Stimulated activated CD4-positive, alpha-beta T cell treated with anti-CD3 and anti-CD28 coated beads, TNF-alpha, amount 100 ng/mL, for 48 hours (primary cell): ENCODE measurements at places on chromosomes 6 and 20.

GRCh38 chr6:138533667-138534066, 34.4 kb upstream of the NHSL1 start:
- no peak for DNase-seq

GRCh38 chr6:126682440-126682839, 342.5 kb downstream of the CENPW start:
- DNase-seq: no peak

GRCh38 chr6:31352310-31352682, 4.7 kb downstream of the HLA-B start:
- no peak for DNase-seq

GRCh38 chr20:41476013-41476441, 109.4 kb upstream of the EMILIN3 start:
- no peak for DNase-seq

- DNase-seq: no peak
Observed at GRCh38 chr20:19609642-19610223, 148.3 kb upstream of the RIN2 start.

DNA sequence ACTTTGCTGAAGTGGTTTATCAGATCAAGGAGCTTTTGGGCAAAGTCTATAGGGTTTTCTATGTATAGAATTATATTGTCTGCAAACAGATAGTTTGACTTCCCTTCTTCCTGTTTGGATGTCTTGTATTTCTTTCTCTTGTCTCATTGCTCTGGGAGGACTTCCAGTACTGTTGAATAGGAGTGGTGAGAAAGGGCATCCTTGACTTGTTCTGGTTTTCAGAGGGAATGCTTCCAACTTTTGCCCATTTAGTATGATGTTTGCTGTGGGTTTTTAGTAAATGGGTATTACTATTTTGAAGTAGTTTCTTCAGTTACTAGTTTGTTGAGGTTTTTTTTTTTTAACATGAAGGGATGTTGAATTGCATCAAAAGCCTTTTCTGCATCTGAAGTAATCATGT, 36.1 kb downstream of the KCNS1 start:
- no peak for DNase-seq

GRCh38 chr20:36199345-36200257, 36.7 kb upstream of the AAR2 start:
- DNase-seq: peak; percentile 64

- DNase-seq: no peak
Observed at GRCh38 chr6:79042799-79043126, 35.3 kb downstream of the PHIP start.

- no peak for DNase-seq
Observed at GRCh38 chr6:157673596-157673995, 149.4 kb upstream of the SNX9 start.

DNA sequence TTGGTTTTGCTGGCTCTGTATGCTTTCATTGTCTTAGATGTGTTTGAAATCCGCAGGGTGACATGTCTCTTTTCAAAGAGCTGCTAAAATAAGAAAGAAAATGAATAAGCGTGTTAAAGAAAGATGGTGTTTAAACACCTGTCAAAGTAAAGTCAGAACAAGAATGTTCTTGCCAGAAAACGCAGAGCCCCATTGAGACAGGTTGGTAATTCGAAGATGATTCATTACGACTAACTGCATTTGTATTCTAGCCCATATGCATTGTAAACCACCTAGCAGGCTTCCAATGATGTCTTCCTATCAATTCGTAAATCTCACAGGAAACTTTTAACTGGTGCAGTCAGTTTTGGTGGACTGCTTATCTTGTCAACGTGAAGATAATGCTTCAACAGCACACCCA, 16.8 kb downstream of the PHACTR2 start:
- no peak for DNase-seq

DNA sequence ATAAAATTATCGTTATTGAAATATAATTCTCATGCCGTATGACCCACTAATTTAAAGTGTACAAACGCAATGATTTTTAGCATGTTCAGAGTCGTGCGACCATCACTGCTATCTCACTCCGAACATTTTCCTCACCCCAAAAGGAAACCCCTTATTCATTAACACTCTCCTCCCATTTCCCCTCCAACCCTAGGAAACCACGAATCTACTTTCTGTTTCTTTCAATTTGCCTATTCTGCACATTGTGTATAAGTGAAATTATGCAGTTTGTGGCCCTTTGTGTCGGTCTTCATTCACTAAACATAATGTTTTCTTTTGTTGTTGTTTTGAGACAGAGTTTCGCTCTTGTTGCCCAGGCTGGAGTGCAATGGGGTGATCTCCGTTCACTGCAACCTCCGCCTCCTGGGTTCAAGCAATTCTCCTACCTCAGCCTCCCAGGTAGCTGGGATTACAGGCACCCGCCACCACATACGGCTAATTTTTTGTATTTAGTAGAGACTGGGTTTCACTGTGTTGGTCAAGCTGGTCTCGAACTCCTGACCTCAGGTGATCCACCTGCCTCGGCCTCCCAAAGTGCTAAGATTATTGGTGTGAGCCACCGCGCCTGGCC, 99.7 kb upstream of the ZNF217 start:
- no peak for DNase-seq

DNA sequence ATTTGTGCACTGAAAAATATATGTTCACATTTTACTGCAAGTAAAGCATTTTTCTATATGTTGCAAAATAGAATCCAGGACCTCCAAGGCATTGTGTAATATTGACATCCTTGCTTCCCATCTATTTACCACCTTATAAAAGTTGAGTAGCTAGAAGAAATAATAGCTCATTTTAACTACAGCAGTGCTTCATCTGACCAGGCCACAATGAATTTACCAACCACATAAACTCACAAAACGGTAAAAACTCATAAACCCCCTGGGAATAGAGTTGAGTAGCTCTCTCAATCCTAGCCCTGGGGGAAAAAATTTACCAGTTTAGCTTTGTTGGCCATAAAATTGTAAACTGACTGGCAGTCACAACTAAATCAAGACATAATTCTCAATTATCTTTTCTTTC, 3.9 kb downstream of the ATXN1 start:
- no peak for DNase-seq

GRCh38 chr6:108806665-108807064, 41.6 kb upstream of the ARMC2 start:
- no peak for DNase-seq

- DNase-seq: no peak
Observed at GRCh38 chr6:109962271-109962670, 15.8 kb upstream of the GPR6 start.

GRCh38 chr6:43386492-43386891, 17.0 kb upstream of the ZNF318 start:
- no peak for DNase-seq

DNA sequence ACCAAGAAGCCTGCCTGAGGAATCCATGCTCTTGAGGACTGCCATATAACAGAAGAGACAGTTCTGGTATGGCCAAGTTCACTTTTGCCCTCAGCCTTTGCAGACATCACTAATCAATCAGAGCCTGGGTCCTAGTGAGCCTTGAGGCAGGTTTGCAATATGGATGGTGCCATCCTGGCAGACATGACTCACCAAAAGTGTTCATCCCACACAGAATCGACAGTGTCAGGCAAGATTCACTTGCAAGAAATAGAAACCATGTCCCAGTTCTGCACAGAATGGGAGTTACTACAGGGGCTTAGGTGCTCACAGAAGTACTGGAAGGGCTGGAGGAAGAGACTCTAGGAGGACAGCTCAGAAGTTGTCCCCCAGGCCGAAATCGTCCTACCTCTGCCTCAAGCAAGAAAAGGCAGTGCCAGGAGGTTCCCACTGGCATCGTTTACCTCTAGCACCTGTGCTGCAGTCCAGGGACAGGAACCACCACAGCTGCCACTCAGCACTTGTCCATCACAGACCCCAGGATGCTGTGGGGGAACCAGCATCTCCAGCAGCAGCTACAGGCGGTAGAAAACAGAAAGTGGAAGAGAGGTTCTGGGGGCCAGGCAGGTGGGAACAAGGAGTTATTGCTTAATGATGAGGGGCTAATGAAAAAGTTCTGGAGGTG, 42.6 kb upstream of the PHACTR3 start:
- no peak for DNase-seq

- DNase-seq: no peak
Observed at GRCh38 chr20:34150306-34151000, 38.4 kb upstream of the EIF2S2 start.

DNA sequence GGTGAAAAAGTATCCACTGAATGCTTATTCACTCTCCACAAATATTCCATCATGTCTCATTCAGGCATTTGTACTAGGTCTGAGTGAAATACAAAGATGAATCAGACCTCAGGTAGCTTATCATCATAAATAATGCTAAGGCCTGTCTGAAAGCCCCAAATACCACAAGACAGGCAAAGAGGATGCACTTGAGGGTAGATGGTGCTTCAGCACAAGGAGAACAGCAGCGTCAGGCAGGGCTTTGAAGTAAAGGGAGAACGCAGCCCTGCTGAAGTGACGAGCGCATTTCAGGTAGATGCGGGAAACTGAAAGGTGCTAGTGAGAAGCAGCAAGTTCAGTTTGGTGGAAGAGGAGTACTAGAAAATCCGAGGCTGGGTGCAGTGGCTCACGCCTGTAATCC, 38.7 kb downstream of the MAP3K5 start:
- peak; percentile 33 for DNase-seq

DNA sequence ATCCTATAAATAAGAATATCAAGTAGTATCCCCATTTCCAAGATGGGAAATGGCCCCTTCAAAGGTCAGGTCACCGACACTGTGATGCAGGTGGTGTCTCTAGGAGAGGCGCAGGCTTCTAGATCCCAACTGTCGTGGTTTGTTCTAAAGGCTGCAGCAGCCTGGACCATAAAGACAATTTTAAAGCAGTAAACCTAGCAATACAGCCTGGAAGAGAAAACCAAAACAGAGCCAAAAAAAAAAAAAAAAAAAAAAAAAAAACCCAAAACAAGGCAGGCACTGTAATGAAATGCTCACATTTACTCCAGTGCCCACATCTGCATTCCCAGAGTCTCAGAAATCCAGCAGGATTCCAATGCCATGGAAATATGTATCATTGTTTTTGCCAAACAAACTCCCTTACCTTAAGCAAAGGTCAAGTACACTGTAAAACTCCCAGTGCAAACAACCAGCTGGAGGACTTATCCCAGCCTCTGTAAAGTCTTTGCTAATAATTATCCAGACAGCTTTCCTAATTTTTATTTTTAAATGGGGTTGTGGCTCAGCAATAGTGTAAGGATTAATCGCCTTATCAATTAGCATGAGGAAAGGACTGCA, 98.2 kb downstream of the PSMG4 start:
- no peak for DNase-seq

DNA sequence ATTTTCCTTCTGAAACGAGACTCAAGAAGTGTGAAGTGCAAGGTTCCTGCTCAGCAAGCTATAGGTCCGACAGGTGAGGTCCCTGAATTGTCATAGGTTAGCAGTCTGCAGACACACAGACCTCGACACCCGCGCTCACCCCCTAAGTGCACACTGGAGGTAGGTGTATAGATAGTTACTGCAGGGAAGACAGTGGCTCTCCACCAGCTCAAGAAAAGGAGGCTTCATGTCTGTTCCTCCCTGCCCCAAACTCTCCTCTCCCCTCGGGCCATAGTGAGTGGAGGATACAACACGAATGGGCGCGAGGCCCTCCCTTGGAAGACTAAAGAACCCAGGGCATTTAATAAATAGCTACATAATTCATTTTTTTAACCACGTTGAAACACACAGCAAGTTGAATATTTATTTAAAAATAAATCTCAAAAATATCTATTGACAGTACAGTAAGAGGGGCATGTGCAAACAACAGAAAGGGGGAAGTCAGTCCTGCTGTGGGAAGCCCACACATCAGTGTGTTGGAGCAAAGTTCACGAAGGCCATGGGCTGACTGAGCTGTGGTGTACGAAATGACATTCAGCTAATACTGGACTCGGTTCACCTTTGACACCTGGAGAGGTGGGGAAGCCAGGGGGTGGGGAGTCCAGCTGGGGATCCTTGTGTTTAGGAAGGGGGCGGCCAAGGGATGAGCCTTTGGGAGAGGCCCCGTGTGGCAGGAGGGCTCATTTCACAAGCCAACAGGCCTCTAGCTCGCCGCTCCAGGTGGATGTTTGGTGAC, 10.7 kb downstream of the SPATA2 start:
- no peak for DNase-seq

- no peak for DNase-seq
Observed at GRCh38 chr6:30847971-30848436, 36.3 kb upstream of the DDR1 start.

DNA sequence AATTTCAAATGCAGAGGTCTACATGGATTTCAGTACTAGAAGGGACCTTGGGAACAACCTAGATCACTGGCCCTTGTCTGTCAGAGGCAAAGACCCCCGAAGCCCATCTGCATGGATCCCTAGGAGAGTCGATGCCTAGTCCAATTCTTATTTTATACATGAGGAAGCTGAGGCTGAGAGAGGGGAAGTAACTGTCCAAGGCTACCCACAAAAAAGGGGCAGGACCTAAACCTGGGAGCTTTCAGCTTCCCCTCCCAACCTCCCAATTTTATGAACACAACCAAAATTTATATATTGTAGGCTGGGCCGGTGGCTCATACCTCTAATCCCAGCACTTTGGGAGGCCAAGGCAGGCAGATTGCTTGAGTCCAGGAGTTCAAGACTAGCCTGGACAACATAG, 73.2 kb downstream of the TRERF1 start:
- no peak for DNase-seq

DNA sequence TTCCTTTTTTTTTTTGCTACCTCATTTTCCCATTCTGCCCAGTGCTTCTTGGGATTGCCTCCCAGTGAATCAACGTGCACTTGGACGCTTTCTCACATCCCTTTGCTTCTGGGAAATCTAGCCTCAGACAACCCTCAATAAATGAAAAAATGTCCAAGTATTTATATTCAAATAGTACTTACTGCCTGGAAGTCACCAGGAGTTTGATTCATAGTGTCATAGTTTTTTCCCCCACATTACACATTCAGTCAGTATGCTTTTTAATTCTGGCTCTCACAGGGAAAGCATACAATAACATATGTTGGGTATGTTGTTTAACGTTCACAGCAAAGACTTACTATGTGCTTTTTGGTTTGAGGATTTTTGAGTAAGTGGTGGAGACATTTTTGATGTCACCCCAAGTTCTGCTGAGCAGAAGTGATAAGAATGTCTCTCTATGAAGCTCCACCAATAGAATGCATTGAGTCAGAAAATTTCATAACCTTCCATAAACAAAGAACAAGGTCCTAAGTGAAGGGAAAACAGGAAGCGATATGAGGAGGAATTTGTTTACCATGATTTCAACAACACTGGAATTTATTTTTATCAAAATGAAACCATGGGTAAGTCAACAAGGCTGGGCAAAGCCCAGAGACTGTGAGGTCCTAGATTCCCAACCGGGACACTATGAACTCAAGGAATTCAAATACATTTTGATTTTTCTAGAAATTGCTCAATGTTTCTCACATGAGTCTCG, 301.2 kb upstream of the BMP2 start:
- DNase-seq: no peak

DNA sequence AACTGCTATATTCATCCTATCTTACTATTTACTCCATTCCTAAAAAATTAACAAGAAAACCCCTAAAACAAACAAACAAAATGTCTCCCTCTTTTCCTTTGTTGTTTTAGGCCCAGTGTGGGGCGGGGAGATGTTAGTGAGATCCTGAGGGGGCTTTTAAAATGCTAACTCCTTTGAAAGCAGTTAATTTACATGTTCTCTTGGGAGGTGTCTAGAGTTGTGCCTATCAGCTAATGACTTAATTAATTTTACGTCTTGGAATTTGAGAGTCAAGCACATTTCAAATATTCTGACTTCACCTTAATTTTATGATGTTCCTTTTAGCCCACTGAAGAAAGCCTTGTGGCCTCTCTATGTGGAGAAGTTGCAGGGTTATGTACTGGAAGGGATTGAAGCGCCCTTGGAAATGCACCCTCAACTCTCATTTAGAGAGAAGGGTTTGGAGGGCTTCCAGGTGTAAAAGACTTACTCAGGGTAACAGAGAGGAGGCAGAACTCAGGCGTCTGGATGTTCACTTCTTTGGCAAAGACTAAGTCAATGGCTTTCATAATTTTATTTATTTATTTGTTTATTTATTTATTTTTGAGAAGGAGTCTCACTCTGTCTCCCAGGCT, 4.9 kb downstream of the SASH1 start:
- no peak for DNase-seq
